ENCODE measurements at places on chromosomes 11 and 22. TPM values are rescaled to one million over a fixed set of nuclear protein-coding genes. Genes with fewer than 3 reads are reported as not detected.

The GGT1 gene
- 10.1 TPM for total RNA-seq

The TBCEL gene
- total RNA-seq, result 9.2 TPM

The SYT13 gene
- total RNA-seq, result not detected

The SULT4A1 gene
- total RNA-seq, result not detected

The DCHS1 gene
- 12.8 TPM for total RNA-seq

The DRICH1 gene
- total RNA-seq, result not detected

The IGF2 gene
- total RNA-seq, result 17.6 TPM

The GPR152 gene
- total RNA-seq, result not detected

The SLC17A6 gene
- not detected for total RNA-seq

The MIAT gene
- 0.86 TPM for total RNA-seq

The PTGDR2 gene
- not detected for total RNA-seq

The SLC22A6 gene
- total RNA-seq, result not detected

The TRIM29 gene
- not detected for total RNA-seq

The KRTAP5-1 gene
- total RNA-seq, result not detected
